Kasumi-1 (cell line): ENCODE measurements at places on chromosomes 7 and 10.

GRCh38 chr10:122390271-122390670 lies 15.8 kb downstream of the PLEKHA1 start:
- DNase-seq: no peak

- peak; percentile 14 for DNase-seq
These were observed 9.2 kb downstream of the BNIP3 start for GRCh38 chr10:131972474-131973071.

DNA sequence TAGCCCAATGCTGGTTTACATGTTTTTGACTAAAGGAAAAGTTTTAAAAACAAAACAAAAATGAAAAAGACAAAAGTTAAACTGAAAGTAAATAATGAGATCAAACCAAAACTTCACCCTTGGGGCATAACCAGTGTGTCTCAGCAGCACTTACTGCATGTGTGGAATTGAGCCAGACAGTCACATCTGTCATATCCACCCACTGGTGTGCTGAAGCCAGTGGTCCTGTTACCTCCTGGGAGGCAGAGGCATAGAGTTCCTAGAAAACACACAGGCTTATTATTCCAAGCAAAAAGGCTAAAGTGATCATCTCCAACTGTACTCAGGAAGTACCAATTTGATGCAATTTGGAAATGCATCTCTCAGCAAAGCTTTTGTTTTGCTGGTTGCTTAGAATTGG lies 40.4 kb downstream of the ASAH2 start:
- no peak for DNase-seq

DNA sequence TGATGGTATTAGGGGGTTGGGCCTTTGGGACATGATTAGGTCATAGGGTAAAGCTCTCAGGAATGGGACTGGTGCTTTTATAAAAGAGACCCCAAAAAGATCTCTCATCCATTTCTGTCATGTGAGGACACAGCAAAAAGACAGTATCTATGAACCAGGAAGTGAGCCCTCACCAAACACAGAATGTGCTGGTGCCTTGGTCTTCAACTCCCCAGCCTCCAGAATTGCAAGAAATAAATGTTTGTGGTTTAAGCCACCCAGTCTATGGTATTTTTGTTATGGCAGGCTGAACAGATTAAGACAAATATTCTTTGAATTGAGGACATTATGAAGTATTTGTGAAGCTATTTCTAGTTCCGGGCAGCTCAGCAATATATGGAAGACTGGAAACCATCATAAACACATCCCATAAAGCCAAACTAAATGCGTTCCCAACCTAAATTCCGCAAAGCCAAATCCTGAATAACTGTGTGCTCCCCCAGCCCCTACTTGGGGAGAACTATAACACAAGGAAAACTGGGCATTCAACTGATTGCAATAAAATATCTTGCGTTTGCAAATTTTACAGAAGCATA lies 153.7 kb downstream of the GALNT17 start:
- no peak for DNase-seq

- DNase-seq: no peak
These were observed 48.1 kb upstream of the GLCCI1 start for GRCh38 chr7:7920481-7920880.

DNA sequence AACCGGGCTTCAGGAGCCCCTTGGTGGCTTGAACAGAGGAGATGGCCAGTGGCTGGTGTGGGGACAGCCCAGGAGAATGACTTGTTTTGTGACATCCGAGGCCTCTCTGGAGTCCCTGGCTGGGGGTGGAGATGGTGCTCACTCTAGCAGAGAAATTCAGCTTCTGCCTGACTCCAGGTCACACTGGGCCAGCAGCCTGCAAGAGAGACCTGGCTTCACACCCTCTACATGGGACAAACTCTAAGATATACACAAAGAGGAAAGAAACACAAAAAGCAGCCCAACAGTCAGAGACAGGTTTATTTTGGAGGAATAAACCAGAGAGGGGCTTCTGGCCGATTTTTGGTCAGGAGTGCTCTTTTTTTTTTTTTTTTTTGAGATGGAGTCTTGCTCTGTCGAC lies 132.8 kb downstream of the ELFN1 start:
- DNase-seq: no peak

DNA sequence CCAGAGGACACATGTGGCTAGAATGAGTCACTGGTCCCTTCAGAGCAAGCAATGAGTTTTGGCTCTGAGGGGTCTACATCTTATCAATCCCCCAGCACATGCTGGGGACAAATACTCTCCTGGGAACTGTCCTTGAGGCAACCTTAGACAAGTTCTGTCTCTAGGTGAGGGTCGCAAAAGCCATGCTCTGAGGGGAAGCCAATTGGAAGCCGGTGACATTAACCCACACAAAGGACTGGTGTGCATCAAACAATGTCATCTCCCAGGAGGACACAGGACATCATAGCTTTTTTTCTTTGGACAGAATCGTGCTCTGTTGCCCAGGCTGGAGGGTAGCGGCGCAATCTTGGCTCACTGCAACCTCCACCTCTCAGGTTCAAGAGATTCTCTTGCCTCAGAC lies 111.6 kb upstream of the ZNF722 start:
- no peak for DNase-seq

DNA sequence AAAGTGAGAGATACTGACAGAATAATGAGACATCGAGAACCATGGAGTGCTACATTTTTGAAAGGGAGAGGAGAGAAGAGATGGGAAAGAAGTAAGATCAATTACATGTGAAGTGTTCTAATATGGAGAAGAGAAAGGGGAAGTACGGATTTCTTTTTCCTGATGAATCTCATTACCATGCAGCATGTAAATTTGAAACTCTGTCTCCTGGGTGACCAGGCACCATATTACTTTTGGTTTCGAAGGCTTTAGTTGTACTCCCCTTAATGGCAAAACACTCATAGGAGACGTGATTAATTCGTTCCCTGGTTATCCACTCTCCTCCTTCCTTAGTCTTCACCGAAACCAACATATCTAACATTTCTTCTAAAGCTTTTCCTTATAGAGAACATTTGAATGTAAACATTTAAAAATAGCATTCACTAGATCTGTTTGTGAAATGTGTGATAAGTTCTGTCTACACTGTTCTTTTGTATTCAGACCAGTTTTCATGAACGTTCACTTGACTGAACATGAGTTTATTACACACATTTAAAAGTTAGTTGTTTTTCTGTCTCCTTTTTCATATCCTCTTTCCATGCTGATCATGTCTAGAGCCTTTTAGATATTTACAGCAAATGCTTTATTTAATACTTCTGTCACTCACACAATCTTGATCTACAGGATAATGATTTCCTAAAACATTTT lies 80.2 kb upstream of the MSRB2 start:
- no peak for DNase-seq

DNA sequence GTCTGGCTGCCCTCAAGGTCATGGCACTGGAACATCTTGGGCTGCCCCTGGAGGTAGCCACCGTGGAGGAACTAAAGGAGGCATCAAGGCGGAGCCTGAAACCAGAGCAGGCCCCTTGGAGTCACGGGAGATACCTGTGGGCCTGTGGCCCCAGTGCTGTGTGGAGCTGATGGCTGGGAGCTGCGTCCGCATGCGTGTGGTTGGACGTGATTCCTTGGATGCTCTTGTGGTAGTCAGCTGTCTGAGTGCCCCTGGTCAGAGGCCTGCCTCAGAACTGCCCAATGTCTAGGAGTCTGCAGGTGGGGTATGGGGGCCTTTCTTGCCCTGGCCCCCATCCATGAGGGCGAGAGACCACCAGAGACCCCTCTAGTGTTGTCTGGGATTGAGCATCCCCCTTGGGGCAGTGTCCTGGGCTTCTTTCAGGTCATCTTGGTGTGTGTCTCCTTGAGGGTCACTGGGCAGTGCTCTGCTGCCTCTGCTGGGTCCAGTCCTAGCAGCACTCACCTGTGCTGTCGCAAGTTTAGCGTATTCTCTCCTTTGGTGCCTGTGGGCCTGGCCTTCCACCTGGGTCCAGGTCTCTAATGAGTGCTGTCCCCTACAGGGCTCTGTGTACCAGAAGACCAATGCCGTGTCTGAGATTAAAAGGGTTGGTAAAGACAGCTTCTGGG lies 8.1 kb downstream of the PGAM2 start:
- DNase-seq: no peak

- no peak for DNase-seq
These were observed 4.8 kb downstream of the AKAP9 start for GRCh38 chr7:91945476-91945875.

DNA sequence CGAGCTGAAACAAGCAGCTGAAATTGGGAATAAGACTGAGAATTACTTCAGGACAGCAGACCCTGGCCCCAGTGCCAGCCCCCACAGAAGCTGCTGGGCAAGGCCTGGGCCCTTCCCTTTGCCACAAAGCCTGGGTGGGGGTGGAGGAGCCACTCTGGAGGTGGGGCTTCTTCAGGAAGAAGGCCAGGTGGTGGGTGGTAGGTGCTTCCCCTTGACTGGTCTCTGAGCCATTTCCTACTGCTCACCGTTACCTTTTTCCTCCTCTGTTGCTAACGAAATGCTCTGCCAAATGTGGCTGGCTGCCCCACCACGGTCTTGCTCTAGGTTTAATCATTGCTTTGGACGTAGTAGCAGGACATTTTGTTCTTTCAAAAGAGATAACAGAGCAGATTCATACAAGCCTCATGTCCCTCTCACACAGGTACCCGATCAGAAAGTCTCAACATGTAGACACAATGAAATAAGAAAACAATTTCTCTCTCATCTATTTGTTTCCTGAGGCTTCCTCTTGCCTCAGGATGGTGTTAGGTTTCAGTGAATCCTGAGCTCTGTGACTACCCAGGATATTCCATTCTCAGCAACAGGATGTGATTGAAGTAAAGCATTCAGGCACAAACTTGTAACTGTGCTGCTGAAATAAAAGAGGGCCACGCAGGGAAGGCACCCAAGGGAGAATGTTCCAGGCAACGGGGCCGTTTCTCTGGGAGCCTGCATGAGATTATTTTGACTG lies 66.5 kb downstream of the WDR11 start:
- no peak for DNase-seq

- no peak for DNase-seq
These were observed 125.7 kb upstream of the CDK1 start for GRCh38 chr10:60652628-60653027.

DNA sequence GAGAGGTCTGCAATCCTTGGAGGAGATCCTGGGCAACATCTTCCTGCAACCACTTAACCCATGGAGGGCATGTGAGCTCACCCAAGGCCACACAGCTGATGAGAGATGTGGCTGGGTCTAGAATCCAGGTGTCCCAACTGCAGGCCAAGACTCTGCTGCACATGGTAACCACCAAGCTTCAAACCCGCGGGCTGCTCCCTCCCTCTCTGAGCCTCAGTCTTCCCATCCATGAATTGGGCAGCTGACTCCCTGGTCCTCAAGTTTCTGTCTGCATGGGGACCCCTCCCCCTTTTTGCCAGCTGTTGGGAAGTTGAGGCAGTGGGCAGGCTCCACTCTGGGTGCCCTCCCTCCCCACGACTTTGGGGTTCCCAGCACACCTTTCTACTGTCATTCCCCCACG lies 20.9 kb upstream of the INMT start:
- no peak for DNase-seq

DNA sequence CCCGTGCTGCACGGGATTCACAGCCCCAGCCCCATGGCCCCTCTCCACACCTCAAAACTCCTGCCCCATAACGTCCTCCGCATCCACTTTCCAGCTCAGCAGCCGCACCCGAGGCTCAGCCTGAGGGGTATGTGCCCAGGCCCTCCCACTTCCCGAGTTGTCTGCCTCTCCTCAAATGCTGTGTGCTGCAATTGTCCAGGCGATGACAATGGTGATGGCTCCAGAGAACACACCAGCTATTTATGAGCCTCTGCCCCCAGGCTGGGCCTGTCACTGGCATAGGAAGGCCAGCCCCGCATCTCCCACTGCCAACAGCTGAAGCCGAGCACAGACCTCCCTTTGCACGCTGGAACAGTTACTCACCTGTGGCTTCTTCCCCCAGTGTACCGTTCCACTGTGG lies 2.4 kb upstream of the LDB3 start:
- DNase-seq: no peak

GRCh38 chr7:47931005-47932004 lies 17.0 kb downstream of the PKD1L1 start:
- DNase-seq: no peak

DNA sequence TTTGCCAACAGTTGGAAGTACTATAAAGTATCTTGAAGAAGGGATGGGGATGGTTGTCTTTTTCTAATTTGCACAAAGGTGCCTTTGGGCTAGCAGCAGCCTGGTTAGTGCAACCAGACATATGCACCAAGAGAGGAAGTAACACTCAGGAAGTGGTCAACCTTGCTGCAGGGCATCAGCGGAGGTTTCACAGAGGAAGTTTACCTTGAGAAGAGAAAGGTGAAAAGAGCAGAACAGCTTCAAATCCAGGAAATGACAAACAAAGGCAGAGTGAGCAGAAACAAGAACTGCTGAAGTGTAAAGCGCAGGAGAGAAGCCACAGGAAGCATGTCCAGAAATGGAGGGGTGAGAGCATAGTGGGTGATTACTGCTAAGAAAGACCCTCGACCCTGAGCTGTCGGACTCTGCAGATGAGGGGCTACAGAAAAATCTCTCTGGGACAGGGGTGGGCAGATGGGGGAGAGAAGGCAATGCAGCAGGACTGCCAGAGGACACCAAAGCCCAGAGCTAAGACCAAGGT lies 66.9 kb downstream of the STK17A start:
- peak; percentile 72 for DNase-seq

DNA sequence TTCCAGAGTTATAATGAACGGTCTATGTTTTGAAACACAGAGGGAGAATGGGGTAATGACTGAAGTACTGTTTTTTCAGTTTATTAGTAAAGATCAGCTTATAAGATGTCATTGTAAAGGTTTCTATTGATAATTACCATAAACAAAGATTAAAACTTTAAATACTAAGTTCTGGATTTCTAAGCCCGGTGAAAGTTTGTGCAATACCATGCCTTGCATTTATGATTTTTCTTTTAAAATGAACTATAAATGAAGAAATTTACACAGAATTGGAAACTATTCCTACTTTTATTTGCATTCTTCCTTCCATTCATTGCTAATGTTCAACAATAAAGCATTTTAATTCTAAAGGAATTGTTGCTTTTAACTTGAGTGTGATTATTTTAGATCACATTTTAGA lies 4.9 kb downstream of the MEOX2 start:
- DNase-seq: no peak
